ENCODE measurements at places on chromosomes 11 and 22.

DNA sequence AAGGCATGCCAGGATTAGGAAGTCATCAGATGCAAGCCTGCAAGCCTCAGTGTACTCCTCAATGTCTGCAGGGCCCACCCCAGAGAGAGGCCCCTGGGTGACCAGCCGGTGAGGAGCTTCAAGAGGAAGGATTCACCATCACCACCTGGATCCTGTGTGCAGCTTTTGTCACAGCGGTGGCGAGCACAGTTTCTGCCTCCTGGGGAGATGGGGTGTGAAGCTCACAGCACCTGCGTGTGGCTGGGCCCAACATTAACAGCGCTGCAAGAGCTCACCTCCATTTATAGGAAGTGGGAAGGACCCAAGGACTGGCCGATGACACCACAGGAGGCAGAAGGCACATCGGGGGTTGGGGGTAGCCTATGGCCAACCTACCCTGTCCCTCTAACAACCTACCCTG lies 235.3 kb downstream of the CTTN start:
- no peak for DNase-seq

- no peak for DNase-seq
Observed at GRCh38 chr11:34514597-34514996, 1.0 kb upstream of the ELF5 start.

GRCh38 chr11:129317571-129317970 lies 58.1 kb upstream of the BARX2 start:
- no peak for DNase-seq

- no peak for DNase-seq
Observed at GRCh38 chr11:118565051-118565450, 680 bp downstream of the IFT46 start.

DNA sequence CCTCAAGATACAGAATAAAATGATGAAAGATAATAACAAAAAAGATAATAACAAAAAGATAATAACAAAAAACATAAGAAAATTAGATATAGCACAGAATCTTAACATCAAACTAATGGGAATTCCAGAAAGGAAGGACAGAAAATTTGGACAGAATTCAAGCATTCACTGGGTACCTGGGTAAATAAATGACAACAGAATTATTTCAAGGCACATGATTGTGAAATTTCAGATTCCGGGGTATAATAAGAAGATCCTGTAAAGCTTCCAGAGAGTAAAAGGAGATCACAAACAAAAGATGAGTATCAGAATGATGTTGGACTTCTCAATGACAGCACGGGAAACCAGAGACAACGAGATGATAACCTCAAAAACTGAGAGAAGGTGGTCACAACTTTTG lies 42.1 kb upstream of the OR9Q1 start:
- no peak for DNase-seq

- no peak for DNase-seq
Observed at GRCh38 chr11:76820184-76820566, 37.0 kb downstream of the TSKU start.
